ENCODE measurements at places on chromosomes 1 and 21.

- no peak for DNase-seq
Measured at GRCh38 chr21:16216288-16216962, 486.6 kb downstream of the USP25 start.

- no peak for DNase-seq
Measured at GRCh38 chr1:9946315-9946714, 3.0 kb downstream of the NMNAT1 start.

DNA sequence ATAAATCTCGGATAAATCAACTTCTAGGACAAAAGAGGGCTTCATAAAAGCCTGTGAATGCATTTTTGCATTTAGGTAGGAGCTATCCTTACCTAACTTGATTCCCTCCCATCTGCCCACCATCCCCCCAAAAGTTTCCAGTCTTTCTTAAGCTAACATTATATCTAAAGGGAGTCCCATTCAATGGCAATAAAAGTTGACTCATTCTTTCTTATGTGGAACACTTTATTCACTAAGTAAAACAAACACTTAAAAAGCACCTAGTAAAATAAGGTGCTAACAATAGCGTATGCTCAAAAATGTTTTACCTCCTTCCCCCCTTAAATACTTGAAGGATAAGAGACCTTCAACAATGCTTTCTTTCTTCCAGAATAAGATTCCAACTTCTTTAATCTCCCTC is 83.8 kb downstream of the GON4L start:
- DNase-seq = no peak

DNA sequence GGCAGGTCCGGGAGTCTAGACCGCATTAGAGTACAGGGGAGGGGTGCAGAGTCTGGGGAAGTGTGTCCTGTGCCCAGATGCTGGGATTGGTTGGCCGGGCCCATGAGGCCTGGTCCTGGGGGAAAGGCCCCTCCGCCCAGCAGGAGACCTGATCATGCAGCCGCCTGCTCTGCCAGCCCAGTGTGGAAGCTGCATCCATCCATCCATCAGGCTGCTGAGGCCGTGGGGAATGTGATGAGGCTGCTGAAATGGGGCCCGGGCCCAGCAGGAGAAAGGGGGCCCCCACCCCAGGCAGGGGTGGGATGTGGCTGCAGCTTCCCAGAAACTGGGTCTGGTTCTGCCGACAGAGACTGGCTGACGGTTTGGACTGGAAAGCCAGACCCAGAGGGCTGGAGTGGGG is 37.2 kb downstream of the EPHA2 start:
- no peak for DNase-seq

- peak; percentile 82 for DNase-seq
Measured at GRCh38 chr1:200673952-200674823, 4.5 kb upstream of the DDX59 start.

- peak; percentile 38 for DNase-seq
Measured at GRCh38 chr1:110765640-110766335, 91.0 kb upstream of the KCNA3 start.

DNA sequence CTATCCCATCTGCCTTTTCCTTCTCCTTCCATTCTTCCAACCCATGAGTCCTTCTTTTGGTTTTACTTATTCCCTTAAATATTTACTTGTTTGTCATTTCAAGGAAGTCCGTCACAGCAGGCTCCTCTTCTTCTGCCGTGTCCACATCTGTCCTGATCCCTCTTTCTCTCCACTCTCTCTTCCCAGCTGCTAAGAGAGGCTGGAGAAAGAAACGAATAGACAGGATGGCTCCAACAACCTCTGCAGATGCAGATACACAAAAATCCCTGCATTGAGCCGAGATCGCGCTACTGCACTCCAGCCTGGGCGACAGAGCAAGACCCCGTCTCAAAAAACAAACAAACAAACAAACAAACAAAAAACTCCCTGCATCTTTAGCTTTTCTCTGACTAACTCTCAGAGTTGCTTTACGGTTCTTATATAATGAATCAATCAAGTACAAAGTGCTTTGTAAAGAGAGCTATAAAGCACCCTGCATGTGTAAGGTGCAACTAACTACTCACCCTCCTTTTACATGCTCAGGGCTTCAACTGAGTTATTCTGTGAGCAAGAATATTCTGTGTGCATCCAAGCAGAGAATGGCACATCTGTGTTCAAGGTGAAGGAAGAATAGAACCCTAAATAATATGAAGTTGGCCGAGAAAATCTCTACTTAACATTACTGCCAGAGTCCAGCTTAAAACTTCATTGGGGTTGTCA is 3.8 kb upstream of the SAMD13 start:
- no peak for DNase-seq

- no peak for DNase-seq
Measured at GRCh38 chr1:115255154-115255553, 82.9 kb downstream of the NGF start.

DNA sequence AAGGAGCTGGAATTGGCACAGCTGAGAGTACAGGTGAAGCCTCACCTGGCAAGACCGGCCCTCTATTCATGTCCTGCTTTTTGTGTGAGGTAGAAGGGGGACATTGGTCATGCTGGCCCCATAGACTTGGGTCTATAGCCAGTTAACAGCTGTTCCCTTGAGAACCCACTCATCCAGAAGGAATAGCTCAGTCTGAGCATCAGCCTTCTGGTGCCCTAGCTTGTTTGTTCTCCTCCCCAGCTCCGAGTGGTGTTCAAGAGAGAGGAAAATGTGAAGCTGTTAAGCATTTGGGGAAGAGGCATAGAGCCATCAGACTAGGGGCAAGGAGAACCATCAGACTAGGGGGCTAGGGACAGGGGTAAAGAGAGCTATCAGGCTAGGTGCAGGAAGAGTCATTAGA is 290.9 kb downstream of the SIPA1L2 start:
- DNase-seq = no peak

GRCh38 chr21:34009193-34009592 is 64.2 kb upstream of the MRPS6 start:
- no peak for DNase-seq

DNA sequence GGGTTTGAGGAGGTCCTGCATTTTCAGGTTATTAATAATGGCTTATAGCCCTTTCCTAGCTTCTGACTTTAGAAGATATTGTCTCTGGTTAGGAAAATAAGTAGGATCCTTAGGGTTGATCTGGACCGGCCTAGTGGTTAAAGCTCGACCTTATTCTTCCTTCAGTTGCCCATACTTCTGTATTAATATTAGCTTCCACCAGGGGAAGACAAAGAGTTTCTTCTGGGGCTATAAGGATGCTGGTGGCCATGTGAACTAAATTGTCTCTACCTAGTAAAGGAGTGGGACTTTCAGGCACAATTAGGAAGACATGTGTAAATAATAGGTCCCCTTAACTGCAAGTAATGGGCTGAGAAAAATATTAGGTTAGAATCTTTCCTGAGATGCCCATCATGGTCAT is 20.6 kb upstream of the FCGR2A start:
- no peak for DNase-seq

DNA sequence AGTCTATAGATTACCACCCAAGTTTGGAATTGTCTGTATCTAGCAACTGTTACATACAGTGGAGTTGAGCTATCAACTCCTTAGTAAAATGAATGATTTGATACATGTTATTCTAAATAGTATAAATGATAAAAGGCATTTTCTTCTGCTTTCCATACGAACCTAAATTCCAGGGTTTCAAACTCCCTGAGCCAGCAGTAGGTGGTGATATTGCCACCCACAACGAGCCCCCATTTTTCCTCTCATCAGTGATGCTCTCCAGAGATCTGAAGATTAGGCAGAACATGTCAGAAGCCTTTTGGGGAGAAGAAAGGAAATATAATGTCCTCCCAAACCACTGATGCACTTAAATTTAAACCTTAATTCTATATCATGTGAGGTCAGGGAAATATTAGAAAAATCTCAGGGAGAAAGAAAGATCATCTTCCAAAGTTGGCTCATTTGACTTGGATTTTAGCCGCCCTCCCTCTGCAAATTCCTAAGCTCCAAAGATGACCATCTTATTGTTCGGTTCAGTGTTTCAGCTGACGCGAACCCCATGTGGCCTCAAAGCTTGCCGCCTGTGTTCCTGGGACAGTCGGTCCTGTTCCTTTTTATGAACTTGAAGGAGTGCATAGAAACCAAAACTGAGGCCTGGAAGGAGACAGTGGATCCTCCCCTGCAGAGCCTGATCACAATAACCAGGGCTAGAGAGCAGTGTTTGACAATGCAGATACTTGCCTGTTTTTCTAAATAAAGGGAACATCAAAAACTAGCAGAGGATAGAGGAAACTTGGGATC is 2.3 kb downstream of the EVA1C start:
- peak; percentile 50 for DNase-seq

DNA sequence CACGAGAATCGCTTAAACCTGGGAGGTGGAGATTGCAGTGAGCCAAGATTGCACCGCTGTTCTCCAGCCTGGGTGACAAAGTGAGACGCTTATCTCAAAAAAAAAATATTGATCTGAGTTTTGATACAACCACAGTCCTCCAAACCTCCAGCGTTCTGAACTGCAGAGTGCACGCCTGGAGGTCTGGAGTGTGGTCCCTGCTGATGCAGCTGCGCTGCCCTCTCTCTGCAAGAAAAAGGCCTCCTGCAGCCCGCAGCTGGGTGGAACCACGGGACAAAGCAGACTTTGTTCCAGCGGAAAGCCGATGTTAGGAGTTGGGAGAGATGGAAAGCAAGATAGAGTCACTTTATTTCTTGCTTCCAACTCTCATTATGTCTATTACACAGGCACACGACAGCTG is 144.9 kb upstream of the SOD1 start:
- peak; percentile 79 for DNase-seq

DNA sequence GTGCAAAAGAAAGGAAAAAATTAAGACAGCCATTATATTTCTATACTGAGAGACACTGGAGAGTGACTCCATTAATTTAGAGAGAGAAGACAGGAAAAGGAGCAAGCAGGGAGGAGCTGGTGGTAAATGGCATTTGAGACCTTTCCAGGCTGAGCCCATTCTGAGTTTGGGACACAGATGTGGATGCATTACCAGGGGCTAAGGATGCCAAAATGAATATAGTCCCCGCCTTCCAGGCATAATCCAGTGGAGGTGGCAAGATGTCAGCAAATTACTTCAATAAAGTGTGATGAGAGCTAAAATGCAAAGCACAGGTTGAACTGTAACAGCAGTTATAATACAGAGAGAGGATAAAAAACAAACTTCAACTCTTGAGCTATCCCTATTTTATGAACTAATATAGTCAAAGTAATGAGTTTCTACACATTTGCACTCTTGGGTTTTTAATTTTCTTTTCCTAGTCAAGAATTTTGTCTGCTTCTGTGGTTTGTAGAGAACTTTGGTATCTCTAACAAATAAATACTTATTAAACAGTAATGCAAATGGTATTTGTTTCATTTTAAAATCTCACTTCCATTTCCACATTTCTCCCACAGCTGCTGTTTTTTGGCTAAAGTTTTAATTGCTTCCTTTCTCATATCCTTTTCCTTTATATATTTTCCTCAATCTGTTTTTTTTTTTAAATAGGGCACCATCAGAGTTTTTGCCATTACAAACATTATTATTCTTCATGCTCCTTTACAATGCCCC is 228.2 kb upstream of the KCNK2 start:
- no peak for DNase-seq

- no peak for DNase-seq
Measured at GRCh38 chr1:54272134-54272533, 72.2 kb downstream of the MRPL37 start.

- DNase-seq = no peak
Measured at GRCh38 chr21:33302055-33302454, 22.7 kb upstream of the IFNAR1 start.

GRCh38 chr1:162632698-162633080 is 425 bp downstream of the DDR2 start:
- no peak for DNase-seq

- DNase-seq = no peak
Measured at GRCh38 chr1:36790191-36790590, 244.1 kb downstream of the GRIK3 start.

GRCh38 chr1:84401156-84401555 is 2.9 kb downstream of the DNASE2B start:
- no peak for DNase-seq

DNA sequence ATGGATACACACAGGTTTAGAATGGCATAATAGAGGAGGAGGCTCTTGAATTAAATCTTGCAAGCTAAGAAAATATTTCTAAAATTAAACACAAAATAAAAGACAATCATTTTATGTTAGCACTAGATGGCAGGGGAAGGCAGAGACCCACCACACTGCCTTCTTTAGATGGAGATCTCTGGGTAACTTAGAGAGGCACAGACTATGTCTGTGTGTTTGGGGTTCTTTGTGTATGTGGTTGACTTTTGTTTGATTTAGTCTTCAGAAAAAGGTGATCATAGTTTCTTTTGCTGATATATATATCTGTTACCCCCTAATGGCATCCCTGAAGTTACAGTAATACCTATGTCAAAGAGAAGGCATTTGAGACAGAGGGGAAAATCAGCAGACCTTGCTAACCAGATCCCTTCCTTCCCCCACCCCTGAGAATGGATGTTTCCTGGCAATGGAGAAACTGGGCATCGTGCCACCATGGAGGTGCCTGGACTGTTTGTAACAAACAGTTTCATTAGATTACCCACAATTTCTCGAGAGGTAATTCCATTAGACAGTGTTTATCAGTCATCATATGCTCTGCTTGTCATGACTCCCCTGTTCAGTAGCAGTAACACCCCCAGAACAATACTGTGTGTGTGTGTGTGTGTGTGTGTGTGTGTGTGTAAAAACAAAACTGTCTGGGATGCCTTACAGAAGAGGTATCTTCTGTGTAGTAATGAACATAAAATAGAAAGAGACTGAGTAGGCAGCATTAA is 228.3 kb upstream of the DEPDC1 start:
- peak; percentile 69 for DNase-seq

GRCh38 chr1:193070942-193071341 is 11.5 kb downstream of the RO60 start:
- DNase-seq = peak; percentile 81

All from NCI-H69 (cell line).